ENCODE measurements at places on chromosomes 2 and 18.
A peak's percentile ranks its signal among the peaks of the same experiment; 100 is the strongest.

DNA sequence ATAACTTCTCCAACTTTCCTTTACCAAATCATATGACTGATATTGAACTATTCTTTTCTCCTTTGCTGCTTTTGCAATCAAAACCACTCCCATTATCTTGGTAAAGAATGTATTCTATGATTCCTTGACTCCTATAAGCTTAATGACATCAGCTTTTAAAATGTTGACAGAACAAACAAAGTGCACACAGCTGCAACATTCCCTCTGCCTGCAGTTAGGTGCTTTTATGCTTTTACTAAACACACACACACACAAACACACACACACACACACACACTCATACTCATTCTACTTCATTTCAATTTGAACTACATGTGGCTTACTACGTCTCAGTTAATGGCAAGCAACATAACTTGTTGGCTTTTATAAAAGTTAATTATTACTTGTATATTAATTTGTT is 946.6 kb downstream of the DPP10 start:
- DNase-seq, result no peak

DNA sequence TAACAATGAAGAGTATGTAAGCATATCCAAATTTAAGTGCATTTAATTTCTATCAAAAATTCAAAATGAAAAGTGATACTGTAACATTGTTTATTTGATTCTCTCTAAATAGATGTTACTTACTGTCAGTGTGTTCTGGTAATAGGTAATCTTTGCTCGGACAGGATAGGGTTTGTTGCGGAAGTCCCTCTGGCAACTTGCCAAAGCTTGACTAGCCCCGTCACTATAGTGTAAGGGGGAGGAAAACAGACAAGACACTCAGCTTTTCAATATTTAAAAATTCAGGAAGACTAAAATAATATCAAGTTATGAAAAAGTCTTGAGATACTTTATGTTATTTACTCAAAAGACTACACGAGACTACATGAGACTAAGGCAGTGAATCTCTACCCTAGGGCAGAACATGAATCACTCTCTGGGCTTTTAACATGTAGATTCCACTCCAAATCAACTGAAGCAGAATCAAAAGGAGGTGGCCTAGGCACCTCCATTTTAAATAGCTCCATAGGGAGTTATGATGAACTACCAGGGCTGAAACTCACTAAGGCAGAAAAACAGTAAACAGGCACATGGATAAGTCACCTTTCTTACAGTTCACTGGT is 5.9 kb downstream of the LMAN1 start:
- DNase-seq, result no peak

DNA sequence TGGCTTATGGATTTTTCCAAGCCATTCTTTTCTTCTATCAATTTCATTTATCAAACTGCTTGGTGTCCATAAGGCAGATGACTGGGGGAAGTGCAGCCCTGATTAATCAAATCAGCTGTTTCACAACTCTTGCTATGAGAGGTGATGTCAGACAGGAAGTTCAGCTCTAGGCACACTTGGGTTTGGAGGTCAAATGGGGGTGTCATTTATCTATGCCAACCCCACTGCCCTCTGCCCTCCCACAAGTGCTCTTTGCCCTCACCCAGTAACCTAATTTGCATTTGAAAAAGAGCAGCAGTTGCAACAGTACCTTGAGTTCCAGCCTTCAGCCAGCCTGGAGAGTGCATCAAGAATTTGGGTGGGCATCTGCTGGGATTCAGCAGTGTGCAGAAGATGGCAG is 431.3 kb upstream of the SPRED2 start:
- DNase-seq, result no peak

DNA sequence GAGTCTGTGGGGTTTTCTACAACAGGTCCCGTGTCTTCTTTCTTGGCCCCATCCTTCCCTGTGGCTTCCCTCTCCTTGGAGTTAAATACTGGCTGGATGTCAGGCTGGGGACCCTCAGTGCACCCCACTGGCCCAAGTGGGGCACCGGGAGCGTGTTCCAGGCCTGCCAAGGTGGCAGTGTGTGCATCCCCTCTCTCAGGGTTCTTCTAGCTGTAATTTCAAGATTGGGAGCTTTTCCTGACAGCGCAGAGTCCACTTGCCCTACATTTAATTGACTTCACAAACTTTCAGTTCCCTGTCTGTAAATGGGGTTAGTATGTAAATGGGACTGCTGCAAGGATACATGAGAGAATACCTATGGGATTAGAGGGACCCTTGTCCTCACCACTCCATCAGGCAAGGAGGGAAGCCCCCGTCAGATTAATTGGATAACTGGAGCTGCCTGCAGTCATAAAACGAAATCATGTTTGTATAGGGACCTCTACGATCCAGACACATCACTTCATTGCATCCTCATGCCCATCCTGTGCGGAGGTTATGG is 66.6 kb downstream of the IL1R2 start:
- no peak for DNase-seq

GRCh38 chr2:44708661-44709000 is 232.9 kb upstream of the SIX3 start:
- no peak for DNase-seq

- peak; percentile 36 for DNase-seq
These were observed 69.7 kb downstream of the DCC start for GRCh38 chr18:52409727-52410126.

DNA sequence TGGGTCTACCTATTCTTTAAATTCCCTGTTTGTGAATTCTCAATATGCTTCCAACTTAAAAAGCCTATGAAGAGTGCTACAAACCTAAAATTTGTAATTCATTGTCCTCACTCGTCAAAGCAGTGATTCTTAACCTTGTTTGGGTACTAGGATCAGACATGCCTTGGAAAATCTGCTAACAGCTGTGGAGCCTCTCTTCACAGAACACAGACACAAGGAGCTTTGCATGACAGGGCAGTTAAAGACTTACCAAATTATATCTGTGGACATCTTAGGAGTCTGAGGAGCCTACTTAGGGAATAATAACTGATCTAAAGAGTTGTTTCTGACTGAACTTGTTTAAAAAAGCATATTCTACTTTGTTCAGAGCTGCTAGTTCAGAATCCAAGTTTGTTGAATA is 38.1 kb downstream of the TMEM87B start:
- no peak for DNase-seq

GRCh38 chr2:212448698-212449097 is 89.9 kb downstream of the ERBB4 start:
- no peak for DNase-seq

DNA sequence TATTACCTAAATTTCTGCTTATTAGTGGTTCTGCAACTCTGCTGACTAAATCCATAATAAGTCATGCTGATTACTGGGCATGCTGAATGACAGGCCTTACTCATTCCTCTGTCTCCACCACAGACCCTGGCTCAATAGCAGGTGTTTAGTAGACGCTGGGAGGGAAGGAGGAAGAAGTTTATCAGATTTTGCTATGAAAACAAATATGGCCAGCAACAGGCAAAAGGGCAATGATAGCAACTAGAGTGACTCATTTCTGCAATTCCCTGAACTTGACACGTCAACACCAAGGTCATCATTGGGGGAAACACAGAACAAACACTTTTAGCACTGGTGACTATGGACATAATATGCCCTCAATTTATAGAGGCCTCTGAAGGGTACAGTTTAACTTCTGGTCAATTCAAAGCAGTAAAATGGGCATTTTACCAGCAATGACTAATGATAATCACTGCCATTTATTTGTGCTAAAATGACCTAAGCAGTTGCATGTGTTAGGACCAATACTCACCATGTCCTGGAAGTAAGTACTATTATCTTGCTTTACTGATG is 35.2 kb downstream of the TMEM163 start:
- peak; percentile 48 for DNase-seq

GRCh38 chr2:192162392-192163042 is 32.2 kb downstream of the TMEFF2 start:
- DNase-seq, result peak; percentile 64

GRCh38 chr2:172985139-172985892 is 90.3 kb upstream of the MAP3K20 start:
- peak; percentile 54 for DNase-seq

DNA sequence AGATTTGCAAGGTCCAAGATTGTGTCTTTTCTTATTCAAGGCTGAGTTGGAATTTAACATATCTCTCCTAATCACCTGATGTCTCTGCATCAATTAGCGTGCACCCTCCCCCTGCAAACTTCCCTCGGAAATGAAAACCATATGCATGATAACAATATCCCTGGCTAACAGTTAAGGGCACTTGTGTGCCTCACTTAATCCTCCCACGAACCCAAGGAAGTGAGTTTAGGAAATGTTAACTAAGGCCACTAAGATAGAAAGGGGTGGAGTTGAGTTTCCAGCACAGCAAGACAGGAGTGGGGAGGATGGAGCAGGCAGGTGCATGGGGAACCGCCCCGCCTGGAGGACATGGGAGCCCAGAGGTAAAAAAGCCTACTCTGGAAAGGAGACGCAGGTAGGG is 52.4 kb upstream of the PTMA start:
- DNase-seq, result no peak

DNA sequence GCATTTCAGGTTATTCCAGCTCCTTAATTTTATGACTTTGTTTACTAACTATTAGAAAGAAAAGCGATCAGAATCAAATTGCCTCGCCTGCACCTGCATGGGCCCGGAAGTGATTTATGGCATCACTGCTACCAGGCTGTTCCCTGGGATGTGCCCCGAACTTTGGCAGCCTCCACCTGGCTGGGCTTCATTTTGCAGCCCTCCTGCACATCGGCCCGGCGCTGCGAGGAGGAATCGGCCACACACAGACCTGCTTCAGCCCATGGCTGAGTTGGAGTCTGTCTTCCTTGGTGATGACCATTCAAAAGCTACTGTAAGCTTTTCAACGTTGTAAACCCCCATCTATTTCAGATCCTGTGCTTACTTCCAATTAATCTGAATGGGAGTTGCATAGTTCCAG is 638.0 kb downstream of the RNF144A start:
- DNase-seq, result no peak

GRCh38 chr18:47149457-47150028 is 757 bp downstream of the HDHD2 start:
- peak; percentile 15 for DNase-seq

DNA sequence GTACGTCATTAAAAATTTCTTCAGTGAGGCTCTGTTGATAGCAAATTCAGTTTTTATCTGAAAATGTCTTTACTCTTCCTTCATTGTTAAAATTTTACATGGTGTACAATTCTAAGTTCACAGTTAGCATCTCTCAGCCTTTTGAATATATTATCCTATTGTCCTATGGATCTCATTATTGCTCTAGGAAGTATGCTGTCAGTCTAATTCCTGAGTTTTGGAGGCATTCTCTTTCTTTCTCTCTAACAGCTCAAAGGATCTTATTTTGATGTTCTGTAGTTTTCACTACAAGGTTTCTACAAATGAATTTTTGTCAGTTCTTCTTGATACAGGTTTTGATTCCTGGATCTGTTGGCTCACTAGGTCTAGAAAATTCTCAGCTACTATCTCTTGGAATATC is 2.9 kb upstream of the ACMSD start:
- DNase-seq, result no peak

DNA sequence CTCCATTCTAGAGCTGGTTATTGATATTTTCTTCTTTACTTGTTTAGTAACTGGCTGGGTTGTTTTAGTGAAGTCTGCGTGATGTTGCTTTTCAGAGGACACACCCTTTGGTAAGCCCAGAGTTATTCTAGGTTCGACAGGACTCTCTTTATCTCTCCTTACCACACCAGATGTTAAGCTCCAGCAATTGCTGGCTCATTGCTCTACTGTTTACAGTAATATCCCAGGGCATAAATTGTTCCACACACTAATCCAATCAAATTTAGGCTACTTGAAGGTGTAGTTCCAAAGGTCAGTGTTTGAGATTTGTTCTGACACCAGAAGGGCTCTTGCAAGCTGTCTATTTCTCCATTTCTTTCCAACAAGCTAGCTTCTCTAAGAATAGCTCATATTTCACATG is 506.6 kb downstream of the NR4A2 start:
- no peak for DNase-seq

DNA sequence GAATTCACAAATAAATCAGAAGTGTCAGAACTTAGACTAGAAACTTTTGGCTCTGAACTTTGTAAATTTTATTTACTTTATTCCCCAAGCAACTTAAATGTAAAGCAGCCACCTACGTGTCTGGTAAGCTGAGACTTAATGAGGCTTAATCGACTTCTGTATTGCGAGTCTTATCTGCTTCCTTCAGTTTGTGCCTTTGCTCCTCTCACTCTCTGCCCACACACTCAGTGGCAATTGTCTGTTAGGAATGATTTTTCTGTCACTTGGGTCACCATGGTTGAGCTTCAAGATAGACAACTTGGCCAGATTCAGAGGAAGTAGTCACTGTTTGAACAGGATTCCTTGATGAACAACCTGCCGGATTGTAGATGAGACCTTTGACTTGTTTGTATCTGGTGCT is 691.4 kb upstream of the FSHR start:
- no peak for DNase-seq

DNA sequence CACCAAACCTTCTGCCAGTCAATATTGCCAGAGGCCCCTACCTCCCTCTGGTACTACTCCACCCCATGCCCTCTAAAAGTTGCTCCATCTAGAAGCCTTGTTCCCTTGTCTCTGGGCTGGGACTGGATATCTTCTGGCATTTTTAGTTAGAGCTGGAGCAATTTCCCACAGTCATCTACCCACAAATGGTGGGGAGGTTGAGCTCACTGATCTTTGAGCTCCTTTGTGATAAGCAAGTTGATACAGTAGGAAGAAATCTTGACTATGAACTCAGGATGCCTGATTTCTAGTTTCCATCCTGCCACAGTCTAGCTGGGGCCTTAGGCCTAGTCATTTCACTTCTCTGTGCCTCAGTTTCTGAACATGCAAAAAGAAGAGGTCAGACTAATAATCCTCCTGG is 155.0 kb downstream of the MAIP1 start:
- no peak for DNase-seq

GRCh38 chr2:184137955-184138354 is 460.4 kb upstream of the ZNF804A start:
- DNase-seq, result no peak

- no peak for DNase-seq
These were observed 29.6 kb upstream of the DSC1 start for GRCh38 chr18:31192086-31192776.

DNA sequence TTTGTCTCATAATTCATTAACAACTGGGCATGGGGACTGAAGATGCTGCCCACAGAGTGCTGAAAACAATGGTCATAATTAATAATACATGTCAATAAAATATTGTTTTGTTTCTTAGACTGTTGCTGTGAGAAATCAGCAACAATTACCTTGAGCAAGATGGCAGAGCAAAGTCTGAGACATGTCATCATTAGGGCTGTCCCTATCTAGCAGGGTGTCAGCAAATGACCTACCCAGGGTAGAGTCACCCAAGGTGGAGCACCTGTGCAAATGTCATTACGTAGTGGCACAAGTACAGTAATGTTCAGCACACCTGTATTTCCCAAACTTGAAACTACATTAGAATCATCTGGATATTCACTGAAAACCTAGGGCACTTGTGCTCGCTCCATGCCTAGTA is 10.6 kb upstream of the IL36A start:
- DNase-seq, result no peak

- peak; percentile 61 for DNase-seq
These were observed 1167.9 kb downstream of the DSC3 start for GRCh38 chr18:29874519-29875098.

GRCh38 chr18:44584900-44585299 is 95.8 kb upstream of the SETBP1 start:
- no peak for DNase-seq

- DNase-seq, result no peak
These were observed 11.5 kb upstream of the CNOT11 start for GRCh38 chr2:101241158-101241557.

Measured in RKO (cell line).